Stimulated activated CD4-positive, alpha-beta T cell treated with anti-CD3 and anti-CD28 coated beads, Interleukin-4, amount 100 ng/mL, for 4 hours (primary cell): ENCODE measurements at places on chromosomes 13 and 19.

GRCh38 chr13:97855570-97856303 is 97.7 kb upstream of the IPO5 start:
- DNase-seq = no peak

GRCh38 chr13:52405767-52406494 is at the start of gene THSD1:
Gene THSD1 (minus strand): TSS chr13:52406172. CDS start chr13:52402600, 3,572 bp downstream.
- DNase-seq = no peak

DNA sequence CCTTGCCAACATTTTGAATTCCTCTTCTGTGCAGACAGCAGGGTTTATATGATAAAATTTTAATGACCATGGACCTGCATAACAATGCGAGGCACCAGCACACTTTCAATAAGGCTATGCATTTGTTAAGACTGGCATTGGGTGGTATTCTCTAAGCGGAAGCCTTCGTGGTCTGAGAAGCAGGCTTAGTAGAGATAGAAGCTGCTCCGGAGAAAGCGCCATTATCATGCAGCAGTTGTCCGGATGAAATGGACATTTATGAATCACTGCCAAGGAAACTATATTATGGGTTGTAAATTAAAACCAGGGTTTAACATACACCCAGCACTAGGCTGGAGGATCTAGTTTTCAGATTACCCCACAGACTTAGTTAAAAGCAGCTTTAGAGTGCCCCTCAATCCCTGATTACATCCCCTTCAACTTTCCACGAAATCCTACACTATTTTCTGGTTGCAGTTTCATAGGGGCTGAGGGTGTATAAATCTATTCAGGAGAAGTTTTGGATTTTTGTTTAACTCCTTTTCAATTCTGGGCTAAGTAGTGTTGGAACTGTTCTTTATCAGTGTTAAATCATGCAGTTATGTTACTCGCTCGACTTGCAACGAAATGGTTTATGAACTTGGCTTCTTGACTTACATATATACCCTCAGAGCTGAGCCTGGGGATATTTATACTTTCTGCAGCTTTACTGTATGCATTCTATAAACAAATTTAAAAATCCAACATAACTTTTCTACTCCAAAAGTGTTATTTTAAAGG is 193.3 kb downstream of the PCDH9 start:
- no peak for DNase-seq

DNA sequence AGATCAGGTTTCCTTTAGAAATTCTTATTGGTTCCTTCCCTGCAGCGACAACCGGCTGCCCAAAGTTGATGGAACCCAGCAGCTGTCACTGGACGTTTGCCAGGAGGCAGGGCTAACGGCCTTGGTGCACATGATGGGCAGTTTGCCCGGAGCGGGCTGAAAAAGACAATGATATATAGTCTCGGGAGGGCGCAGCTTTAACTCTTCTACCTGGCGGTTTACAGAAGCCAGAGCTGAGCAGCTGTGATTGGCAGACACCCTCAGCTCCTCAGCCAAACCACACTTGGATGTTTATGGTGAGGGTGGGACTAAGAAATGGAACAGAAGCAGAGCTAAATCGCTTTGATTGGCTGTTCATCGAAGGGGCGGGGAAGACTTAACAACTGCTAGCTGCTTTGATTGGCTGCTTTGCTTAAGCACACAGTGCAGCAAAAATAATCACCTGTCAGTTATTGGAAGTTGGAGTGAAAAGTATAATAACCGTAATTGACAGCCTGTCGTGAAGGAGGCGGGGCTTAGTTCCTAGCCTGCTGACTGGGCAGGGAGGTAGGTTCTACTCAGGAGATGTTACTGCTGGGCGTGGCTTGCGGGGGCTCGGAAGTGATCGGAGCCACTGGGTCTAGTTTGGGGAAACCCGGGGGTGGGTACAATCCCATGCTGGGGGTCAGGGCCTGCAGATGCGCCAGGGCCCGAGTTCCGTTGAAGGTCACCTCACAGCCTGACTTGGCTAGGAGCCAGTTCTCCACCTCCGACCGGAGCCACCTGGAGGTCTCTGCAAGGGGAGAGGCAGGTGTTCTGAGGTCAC is 7.5 kb downstream of the EMP3 start:
- peak; percentile 97 for DNase-seq

GRCh38 chr13:28470296-28470695 is 24.6 kb downstream of the FLT1 start:
- DNase-seq = no peak
